ENCODE measurements at places on chromosomes 7 and 10.

DNA sequence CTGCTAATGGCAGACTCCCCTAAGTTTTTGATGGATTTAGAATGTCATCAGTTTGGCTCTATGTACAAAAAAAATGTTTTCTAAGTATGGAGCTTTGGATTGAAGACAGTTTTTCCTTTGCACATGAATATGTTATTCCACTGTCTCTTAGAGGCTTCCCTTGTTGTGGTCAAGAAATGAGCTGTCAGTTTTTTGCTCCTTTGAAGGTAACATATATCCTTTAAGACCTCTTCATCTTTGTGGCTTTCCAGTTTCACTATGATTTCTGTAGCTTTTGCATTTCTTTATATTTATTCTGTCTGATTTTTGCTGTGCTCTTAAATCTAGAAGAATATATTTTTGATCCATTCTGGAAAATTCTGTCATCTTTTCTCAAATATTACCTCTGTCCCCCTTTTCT is 15.8 kb upstream of the ODAD2 start:
- DNase-seq: no peak

- DNase-seq: no peak
Measured at GRCh38 chr7:154741131-154741530, 261.8 kb downstream of the PAXIP1 start.

- no peak for DNase-seq
Measured at GRCh38 chr10:48708144-48708543, 23.5 kb downstream of the WDFY4 start.

DNA sequence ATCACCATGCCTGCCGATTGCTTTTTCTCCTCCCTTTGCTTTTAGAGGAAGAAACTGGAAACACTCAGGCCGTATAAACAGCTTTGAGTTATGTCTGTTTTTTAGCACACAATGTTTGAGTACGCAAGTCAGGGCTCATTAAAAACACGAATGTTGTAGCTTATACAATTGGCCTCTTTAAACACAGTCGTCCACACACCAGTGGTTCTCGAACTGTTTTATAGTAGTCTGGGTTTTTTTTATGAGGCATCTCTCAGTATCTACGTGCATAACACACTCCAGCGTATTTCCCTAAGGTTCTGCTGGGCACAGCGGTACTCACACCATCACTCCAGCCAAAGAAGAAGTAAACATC is 13.4 kb upstream of the CARD11 start:
- no peak for DNase-seq

GRCh38 chr7:136087881-136088280 is 110.7 kb upstream of the MTPN start:
- DNase-seq: no peak

DNA sequence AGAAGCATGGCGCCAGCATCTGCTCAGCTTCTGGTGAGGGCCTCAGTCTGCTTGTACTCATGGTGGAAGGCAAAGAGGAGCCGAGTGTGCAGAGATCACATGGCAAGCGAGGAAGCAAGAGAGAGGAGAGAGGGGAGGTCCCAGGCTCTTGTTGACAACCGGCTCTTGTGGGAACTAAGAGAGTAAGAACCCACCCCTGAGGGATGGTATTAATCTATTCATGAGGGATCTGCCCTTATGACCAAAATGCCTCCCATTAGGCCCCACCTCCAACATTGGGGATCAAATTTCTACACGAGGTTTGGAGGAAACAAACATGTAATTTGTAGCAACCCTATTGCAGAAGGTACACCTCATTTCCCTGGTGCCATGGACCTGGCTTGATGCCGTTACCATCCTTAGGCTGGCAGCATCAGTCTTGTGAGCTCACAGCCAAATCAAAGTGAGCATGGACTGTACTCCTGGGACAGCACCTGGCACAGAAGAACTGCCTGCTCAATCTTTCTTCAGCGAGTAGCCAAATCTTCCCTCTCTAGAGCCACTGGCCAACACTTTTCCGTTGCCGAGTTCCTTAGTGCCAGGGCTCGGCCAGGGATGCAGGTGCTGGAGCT is 6.5 kb downstream of the BTBD16 start:
- DNase-seq: no peak

GRCh38 chr10:99115703-99116102 is 119.9 kb downstream of the HPSE2 start:
- DNase-seq: no peak

- DNase-seq: no peak
Measured at GRCh38 chr7:92336662-92337340, 91.0 kb downstream of the ANKIB1 start.

DNA sequence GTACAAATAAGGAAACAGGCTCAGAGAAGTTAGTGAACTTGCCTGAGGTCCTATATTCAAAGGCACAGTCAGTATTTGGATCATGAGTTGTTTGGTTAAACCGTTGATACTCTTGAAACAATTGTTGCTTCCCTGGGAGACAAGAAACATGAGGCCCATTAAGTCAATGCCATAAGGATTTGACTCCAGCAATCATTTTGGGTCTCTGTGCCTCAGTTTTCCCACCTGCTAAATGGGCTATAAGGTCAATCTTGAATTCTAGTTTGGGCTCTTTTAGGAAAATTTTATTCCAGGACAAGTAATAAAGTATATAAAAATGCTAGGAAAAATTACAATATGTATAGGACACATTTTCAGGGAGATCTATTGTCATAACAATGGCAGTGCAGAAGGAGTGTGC is 202.1 kb downstream of the TMEM26 start:
- DNase-seq: no peak

Data from activated T-cell treated with anti-CD3 and anti-CD28 coated beads for 24 hours (primary cell).